ENCODE measurements at places on chromosomes 5 and 9.

DNA sequence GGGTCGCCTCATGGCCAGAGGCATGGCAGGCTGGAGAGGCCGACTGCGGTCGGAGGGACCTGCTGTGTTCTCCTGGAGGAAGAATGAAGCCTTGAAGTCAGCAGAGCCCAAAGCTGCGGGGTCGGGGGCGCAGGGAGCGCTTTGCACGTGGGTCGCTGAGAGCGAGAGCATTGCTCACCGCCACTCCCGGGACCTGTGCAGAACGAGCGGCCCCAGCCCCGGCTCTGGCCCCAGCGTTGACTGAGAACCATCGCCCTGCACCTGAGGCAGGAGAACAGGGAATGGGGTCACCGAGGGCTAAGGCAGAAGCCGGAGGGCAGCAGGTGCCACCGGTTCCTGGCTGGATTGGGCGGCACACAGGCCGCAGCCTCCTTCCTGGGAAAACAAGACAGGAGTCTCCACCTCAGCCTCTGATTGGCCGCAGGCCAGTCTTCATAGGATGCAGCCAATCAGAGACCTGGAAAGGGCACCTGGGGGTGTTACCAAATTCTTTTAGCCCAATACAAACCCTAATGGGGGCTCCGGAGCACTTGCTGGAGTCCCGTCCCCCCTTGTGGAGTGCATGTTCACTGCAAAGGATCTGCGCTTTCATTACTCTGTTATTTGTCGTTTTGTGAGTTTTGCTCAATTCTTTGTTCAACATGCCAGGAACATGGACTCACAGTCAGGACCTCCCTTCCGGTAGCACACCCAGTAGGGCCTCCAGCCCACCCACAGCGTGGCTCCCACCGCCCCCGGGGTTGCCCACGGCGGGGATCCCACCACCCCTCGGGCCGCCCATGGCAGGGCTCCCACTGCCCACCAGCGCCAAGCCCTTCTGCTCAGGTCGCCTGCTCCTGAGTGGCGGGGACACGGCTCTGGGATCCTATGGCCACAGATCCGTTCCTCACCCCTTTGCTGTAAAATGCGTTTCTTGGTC is 24.7 kb upstream of the SLC6A19 start:
- no peak for DNase-seq

DNA sequence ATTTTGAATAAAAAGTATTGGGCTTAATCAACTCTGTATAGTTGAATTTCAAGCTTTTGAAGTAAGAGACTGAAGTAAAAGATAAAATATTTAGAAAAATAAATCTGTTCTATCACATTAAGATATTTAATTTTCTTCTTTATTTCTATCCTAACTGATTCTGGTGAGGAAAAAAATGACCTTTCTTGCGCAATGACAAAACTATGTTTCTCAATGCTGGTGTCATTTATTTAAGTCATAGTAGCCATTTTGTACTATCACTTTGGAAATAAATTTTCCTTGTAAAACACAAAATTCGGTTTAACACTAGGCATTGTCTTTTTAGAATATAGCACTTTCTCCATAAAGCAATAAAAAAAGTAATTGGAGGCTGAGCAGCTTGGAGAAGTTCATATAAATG is 728.0 kb downstream of the CDH9 start:
- no peak for DNase-seq

DNA sequence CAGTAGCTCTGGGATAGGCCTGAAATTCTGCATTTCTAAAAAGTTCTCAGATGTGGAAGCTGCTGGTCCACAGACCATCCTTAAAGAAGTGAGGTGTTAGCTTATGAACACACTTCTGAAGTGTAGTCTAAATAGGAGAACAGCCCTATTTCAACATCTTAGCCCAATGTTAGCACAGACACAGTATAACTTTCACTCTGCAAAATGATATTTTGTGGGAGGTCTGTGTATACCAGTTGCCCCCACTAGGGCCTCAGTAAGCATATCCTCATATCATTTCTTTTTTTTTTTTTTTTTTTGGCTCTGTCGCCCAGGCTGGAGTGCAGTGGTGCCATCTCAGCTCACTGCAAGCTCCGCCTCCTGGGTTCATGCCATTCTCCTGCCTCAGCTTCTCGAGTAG is 7.5 kb upstream of the HABP4 start:
- DNase-seq: no peak

GRCh38 chr5:122358372-122358979 is 46.4 kb downstream of the SNCAIP start:
- no peak for DNase-seq

DNA sequence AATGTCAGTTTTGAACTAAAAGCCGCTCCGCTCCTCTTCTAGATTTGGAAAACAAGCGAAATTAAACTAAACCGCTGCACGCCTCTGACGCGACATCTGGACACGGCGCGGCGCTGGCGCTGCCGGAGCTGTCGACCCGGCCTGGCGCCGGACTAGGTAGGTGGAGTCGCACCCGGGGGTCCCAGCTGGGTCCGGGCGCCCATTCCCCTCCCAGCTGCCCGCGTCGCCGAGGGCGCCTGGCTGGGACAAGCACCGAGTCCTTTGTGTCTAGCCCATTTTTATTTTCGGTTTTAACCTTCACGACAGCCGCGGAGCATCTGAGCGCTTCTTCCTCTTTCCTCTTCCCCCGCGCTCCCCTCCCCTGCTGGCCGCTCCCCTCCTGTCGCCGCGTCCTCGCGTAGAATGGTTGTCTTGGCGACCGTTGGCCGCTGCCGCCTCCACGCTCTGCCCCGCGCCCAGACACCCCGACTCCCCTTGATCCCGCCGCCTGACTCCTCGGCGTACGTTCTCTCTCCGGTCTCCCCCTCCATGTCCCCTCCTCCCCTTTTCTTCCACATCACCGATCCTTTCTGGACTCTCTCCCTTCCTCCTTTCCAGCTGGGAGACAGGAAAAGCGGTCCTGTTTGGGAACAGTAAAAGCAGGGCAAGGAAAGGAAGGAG is 545 bp downstream of the CDKN2B-AS1 start:
- DNase-seq: peak; percentile 43

- no peak for DNase-seq
Observed at GRCh38 chr9:2039294-2040180, 24.4 kb downstream of the SMARCA2 start.

DNA sequence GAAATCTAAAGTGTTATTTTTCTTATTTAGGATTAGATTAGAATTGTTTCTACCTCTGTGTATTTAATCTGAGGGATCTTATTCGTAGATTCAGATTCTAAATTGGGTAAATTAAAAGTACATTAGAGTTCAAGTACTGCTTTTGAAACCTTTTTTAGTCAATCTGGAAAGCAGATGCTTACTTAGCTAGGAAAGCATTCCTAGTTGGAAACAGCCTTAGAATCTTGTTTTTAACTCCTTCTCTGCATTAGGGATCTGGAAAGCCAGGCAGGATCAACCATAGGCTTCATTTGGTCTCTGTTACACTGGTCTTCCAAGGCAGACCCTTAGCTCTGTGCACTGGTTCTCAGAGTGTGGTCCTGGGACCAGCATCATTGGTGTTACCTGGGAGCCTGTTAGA is 247.4 kb downstream of the NR3C1 start:
- no peak for DNase-seq

- no peak for DNase-seq
Observed at GRCh38 chr5:125967576-125967975, 455.6 kb upstream of the GRAMD2B start.

- DNase-seq: no peak
Observed at GRCh38 chr5:98259595-98259994, 513.9 kb upstream of the RGMB start.

DNA sequence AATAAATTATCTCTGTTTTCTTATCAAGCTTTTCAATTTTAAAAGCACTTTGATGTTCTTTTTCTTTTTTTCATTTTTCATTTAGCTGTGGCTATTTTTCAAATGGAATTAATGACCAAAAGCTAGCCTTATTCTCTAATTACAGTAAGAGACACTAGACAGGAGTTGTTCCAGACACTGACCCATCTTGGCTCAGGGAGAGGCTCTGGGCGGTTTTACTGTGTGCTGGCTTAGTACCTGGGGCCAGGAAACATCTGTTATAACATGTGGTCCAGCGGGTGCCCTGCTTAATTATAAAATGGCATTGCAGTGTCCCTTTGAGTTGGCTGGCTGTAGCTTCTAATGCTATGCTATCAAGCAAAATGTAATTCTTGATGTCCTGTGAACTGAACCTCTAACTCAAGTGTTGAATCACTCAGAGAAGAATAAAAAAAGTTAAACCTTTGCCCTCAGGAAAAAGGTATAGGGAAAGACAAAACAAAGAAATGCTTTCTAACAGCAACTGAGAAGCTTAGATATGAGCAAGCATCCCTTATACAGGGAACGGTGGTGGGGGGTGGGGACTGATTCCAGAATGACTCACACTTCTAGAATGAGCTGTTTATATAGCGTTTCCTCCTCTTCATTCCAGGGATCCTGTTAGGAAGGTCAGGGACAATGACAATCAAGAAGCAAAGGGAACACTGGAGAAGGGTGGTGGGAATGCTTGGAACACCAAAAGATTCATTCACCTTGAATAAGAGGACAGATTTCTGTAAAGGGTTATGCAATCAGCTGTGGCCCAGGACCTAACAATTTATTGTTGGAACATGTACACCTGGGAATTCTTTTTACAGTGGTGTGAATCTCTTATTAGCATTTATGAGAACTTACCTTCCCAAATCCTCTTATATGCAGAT is 58.7 kb upstream of the NFIB start:
- no peak for DNase-seq

- no peak for DNase-seq
Observed at GRCh38 chr9:138065287-138065686, 187.7 kb downstream of the CACNA1B start.

- no peak for DNase-seq
Observed at GRCh38 chr9:72313507-72313906, 51.5 kb downstream of the ZFAND5 start.

DNA sequence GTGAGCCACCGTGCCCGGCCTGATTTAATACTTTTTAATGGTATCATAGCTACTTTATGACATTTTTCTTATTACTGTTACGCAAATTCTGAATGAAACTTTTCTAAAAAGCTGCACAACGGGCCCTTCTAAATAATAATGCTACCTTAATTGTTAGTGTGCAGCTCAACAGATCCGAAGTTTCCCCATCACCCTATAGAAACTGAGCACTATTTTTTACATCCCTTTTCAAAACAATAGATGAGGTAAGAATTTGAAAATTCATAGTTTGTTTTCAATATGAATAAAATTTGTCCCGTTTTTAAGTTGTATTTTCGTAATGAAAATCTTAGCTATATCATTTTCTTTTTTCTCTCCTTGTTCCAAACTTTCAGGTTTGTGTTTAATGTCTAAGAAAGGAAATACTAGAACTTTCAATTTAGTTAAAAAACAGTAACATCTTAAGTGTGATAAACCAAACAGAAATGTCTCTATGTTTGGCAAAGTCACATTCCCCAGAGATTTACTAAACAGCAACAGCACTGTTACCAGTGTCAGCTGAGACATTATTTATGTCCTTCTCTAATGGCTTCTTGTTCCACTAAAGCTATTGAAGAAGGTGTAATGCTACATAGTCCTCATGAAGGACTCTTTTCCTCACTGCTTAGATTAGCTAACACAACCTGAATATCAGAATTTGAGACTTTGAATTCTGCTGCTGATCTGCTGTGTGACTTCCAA is 22.9 kb downstream of the KIF2A start:
- DNase-seq: no peak

- no peak for DNase-seq
Observed at GRCh38 chr5:61966997-61967396, 339.0 kb upstream of the KIF2A start.

- DNase-seq: no peak
Observed at GRCh38 chr5:136328097-136328496, 37.2 kb downstream of the TRPC7 start.

GRCh38 chr5:124639095-124639665 is 107.3 kb downstream of the ZNF608 start:
- no peak for DNase-seq

GRCh38 chr5:151758141-151758429 is 346 bp downstream of the ATOX1 start:
- DNase-seq: no peak

GRCh38 chr5:180352116-180353047 is 754 bp downstream of the GFPT2 start:
- no peak for DNase-seq

DNA sequence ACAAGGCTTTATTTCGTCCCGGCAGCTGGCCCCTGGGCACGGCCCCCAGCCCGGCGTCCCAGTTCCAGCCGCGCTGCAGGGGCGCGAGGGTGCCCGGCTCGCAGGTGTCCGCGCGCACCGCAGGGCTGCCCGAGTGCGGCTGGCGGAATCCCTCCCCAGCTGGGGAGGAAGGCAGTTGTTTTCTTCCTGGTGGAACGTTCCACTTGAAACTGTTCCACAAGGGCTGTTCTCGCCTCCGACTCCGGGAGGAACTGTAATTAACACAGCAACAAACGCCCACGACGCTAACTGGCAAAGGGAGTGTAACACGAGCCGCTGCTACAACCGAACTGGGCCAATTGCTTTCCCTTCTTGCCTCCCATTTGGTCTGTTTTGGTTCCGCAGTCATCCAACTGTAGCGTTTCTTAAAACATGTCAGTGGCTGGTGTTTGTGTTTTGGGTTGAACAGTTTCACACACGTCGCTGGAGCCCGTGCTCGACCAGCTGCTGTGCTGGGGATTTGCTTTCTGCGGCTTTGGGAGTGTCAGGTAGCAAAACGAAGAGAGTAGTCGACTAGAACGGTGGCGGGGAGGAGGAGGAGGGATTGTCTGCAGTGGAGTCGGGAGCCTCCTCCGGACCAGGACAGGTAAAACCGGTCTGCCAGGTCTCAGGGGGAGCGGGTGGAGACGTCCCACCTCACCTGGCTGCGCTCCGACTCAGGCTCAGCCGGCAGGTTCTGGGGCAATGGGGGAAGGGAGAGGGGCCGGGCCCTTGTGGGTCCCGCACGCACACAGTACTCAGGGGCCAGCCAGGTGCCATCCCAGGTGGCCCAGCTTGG is 131.6 kb upstream of the NIPBL start:
- no peak for DNase-seq
